ENCODE measurements at places on chromosomes 12 and 14.

DNA sequence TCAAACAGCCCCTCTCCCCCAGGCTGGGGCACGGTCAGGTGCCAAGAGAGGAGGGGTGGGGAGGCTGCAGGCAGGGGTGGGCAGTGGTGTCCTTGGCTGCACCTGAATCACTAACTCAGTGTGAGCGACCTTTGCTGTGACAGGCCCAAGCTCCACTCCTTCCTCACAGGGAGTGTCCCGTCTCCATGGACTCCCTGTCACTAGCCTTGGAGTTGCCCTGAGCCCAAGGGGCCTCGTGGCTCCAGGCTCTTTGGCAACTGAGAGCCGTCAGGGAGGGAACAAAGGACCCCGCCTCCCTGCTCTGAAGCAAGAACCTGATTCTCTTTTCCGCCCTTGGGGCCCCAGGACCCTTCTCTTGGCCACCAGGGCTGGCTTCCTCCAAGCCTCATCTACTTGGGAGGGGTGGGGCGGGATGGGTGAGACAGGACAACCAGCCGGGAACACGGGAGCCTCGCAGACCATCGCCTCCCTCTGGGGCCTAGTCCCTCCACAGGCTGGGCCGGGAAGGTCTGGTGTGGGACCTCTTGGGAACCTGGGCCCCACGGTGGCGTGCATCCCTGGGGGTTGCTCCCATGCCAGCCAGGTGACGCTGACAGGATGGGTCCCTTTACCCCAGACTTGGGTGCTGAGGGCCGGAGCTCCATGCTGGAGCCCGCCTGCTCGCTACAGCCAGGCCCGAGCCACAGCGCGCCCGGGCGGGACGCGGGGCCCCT is 935 bp upstream of the ADSS1 start:
- no peak for DNase-seq

GRCh38 chr14:103561381-103562178 is 877 bp downstream of the BAG5 start:
- peak; percentile 37 for DNase-seq

DNA sequence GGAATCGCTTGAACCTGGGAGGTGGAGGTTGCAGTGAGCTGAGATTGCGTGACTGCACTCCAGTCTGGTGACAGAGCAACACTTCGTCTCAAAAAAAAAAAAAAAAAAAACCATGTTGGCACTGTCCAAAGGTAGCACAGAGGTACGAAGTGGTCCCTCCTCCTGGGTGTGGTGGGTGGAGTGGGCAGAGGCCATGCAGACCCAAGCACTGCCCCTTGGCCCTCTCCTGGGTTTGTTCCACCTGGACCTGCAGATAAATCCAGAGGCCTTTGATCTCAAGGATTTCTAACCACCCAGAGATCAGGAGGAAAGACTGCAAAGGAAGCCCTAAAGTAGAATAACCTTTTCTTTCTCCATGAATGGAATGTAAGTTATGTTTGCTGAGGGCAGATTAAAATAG is 8.7 kb upstream of the GALNT6 start:
- DNase-seq = no peak

GRCh38 chr12:46499226-46499625 is 126.7 kb upstream of the SLC38A2 start:
- DNase-seq = no peak

DNA sequence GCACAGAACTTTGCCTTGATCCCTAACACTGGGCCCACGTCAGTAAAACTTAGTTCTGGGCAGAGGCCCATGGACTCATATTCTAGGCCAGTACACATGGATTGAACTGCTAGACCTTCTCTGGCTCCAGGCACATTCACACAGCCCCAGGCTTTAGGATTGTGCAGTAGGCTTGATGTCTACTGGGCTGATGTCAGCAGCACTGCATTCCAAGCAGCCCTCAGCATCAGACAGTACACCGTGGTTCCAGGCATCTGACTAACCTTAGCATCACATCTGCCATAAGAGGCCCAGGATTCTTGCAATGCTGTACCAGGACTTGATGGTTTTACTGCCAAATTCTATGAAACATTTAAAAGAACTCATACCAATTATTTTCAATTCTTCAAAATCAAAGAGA is 301.9 kb downstream of the CCER1 start:
- DNase-seq = no peak

DNA sequence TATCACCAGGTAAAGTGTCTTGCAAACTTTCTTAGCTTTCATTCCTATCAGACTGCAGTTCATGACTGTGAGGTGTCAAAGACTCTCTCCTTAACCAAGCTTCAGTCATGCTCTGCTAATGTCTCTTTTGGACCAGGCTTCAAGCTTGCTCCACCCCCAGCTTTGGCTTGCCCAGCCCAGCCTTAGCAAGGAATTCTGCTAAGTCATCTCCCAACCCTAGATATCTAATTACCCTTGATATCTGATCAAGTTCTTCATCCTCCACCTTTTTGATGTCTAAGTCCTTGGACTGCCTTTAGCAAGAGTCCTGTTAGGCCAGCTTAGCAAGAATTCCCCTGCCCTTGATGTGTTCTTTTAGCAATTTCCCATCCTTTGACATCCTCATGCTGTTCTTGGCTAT is 108.9 kb upstream of the FGD4 start:
- no peak for DNase-seq

DNA sequence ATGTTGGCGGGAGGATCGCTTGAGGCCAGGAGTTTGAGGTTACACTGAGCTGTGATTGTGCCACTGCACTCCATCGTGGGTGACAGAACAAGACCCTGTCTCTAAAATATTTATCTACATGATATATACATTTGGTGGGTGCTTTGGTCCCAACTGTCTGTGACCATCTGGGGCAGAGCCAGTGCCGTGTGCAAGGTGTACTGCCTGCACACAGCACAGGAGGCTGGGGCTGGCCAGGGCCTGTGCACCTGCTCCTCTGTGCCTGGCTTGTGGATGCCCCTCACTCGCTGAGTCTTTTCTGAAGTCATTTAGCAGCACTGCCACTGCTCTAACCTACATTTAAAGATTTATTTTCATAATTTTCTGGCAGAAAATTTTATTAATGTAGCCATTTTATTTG is 58.7 kb downstream of the TRAF3 start:
- no peak for DNase-seq

DNA sequence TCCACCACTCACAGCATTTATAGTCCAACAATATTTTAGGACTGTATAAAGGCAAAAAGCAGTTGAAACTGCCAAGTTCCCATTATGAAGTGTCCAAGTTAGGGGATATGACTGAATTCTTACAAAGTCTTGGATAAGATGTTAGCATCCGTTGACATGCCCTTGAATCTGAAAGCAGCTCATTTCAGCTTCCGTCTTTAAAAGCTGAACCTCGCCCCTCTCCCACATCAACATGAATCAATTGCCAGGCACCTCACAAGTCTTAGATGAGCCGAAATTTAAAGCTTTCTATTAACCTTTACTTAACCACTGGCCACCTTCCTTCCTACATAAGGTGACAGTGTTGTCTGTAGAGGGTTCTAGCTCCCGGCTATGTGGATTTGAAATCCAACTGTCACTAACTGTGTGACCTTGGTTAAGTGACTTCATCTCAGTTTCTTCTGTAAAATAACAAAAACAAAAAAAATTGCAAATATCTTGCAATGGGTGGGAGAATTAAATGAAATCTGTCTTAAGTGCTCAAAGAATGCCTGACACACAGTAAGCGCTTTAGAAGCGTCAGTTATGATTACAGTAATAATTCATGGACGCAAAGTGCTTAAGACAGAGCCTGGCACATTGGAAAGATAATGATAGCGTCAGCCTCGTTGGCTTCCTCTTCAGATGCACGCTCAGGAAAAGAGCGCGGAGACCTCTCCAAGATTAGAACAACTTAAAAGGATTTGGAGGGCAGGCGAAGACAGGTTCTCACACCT is 1.2 kb downstream of the PPP1CC start:
- DNase-seq = peak; percentile 29

DNA sequence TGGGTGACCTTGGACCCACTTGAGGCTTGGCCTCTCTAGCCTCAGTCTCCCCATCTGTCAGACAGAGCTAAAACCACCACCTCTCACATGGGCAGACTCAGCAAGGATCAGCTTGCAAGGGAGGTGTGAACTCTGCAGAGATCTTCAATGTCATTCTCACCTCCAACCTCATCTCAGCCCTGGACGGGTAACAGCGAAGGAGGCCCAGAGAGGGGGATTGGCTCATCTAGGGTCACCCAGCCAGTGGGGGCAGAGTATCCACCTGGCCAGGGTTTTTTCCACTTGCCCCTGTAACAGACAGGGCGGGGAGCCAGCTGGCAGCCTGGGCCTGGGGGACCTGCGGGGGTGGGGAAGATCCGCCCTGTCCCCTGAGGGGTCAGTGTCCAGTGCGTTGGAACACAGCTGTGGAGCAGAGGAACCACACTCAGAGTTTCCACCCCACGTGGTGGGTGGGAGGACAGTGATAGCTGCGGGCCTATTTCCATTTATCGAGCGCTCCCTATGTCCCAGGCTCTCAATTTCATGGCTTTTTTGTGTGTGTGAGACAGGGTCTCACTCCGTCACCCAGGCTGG is 27.4 kb downstream of the DTX1 start:
- no peak for DNase-seq

DNA sequence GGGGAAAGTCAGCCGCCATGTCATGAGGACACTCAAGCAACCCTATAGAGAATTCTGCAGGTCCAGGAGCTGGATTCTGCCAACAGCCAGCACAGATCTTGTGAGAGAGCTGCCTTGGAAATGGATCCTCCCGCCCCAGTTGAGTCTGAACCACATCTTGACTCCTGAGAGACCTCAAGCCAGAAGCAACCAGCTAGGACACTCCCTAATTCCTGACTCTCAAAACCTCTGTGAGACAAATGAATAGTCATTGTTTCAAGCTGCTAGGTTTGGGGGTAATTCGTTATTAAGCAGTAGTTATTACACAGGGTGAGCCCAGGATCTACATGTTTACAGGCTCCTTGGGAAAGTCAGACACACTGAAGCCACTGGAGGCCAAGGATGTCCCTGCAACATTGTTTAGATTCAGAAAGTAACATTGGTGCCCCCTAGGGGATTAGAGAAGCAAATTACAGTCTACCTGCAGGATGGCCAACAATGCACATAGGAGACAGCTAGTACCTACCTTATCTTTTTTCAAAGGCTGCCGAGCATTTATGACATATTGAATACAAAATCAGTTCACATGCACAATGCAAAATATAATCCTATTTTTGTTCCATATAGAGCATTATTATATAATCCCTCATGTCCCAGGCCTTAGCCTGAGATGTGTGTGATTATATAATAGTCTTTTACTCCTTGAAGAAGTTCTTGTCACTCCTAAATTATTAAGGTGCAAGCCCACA is 57.9 kb upstream of the FICD start:
- DNase-seq = peak; percentile 46

- peak; percentile 66 for DNase-seq
These were observed 99.6 kb downstream of the RIN3 start for GRCh38 chr14:92613008-92613658.
